ENCODE measurements at places on chromosomes 3 and 15. TPM values are rescaled to one million over a fixed set of nuclear protein-coding genes. Genes with fewer than 3 reads are reported as not detected.

Gene CTXN2
- not detected for total RNA-seq

Gene CLDN11
- not detected for total RNA-seq

Gene TRH
- total RNA-seq: not detected

Gene SLC24A5
- total RNA-seq: not detected

Gene CILP
- total RNA-seq: not detected

Gene GABRB3
- total RNA-seq: not detected

Gene ATP8B4
- 10.4 TPM for total RNA-seq

Gene RYR3
- total RNA-seq: not detected

Gene SH2D7
- not detected for total RNA-seq

Gene SCAANT1
- not detected for total RNA-seq

Gene DNAJA4
- total RNA-seq: 57.1 TPM

Gene RASGRF1
- not detected for total RNA-seq

Gene GABRR3
- total RNA-seq: not detected
